Prostate gland (tissue), 2 donors: ENCODE measurements at places on chromosomes 5 and 9.
A peak's percentile ranks its signal among the peaks of the same experiment; 100 is the strongest.

DNA sequence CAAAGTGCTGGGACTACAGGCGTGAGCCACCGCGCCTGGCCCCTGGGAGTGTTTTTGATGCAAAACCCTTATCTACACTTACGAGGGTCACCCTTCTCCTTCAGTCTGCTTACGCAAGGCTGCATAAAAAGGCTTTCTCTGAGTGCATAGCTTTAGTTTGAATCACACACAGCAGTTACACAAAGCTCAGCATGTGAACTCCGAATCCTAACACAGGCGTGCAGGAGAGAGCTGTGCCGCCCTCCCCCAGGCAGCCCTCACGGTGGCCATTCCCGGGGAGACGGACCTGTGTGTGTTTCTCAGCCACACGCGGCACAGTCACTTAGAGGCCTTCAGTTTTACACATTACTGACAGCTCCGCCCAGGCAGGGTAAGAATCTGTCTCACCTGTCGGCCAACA lies 26.7 kb downstream of the EXD3 start:
- no peak overlapping the region for H3K4me3 ChIP-seq
- H3K27ac ChIP-seq, result no peak overlapping the region
- no peaks in the 10 kb centered on the region for H3K27me3 ChIP-seq
- H3K4me1 ChIP-seq, result no peaks in the 10 kb centered on the region
- H3K36me3 ChIP-seq, result no peaks in the 10 kb centered on the region

DNA sequence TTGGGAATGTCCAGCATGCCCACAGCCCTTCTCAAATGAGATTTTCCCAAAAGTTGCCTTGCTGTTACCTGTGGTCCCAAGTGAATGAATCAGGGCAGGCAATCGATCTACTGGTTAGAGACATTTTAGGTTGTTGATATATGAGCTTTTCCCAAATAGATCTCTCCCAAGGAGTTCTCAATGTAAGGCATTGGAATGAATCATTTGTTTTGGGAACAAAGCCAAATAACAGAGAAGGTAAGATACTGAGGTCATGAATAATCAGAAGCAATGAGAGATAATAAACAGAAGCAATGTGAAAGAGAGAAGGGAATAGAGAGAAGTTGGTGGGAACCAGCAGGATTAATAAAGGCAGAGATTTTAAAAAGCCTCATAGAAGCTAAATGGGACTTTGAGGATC lies 93.6 kb upstream of the FER start:
- H3K4me3 ChIP-seq, result no peak overlapping the region
- DNase-seq, result no peak
- H3K27ac ChIP-seq, result no peak overlapping the region
- no peaks in the 10 kb centered on the region for H3K36me3 ChIP-seq

- H3K36me3 ChIP-seq, result no peaks in the 10 kb centered on the region
- DNase-seq, result no peak
- no peak overlapping the region for H3K4me3 ChIP-seq
- H3K27ac ChIP-seq, result no peak overlapping the region
- H3K27me3 ChIP-seq, result no peaks in the 10 kb centered on the region
These were observed 17.3 kb upstream of the EGFL7 start for GRCh38 chr9:136645352-136645902.

GRCh38 chr9:134123764-134124128 lies 12.1 kb upstream of the WDR5 start:
- no peak overlapping the region for H3K4me3 ChIP-seq
- no peak overlapping the region for H3K27ac ChIP-seq
- no peaks in the 10 kb centered on the region for H3K36me3 ChIP-seq
- H3K27me3 ChIP-seq, result no peaks in the 10 kb centered on the region

- no peaks in the 10 kb centered on the region for H3K27me3 ChIP-seq
- peak overlapping the region; percentile 24 for H3K27ac ChIP-seq
- no peak overlapping the region for H3K4me3 ChIP-seq
- DNase-seq, result peak; percentile 75
- H3K36me3 ChIP-seq, result no peaks in the 10 kb centered on the region
- H3K4me1 ChIP-seq, result no peaks in the 10 kb centered on the region
These were observed 12.4 kb upstream of the NFIB start for GRCh38 chr9:14326264-14326826.

DNA sequence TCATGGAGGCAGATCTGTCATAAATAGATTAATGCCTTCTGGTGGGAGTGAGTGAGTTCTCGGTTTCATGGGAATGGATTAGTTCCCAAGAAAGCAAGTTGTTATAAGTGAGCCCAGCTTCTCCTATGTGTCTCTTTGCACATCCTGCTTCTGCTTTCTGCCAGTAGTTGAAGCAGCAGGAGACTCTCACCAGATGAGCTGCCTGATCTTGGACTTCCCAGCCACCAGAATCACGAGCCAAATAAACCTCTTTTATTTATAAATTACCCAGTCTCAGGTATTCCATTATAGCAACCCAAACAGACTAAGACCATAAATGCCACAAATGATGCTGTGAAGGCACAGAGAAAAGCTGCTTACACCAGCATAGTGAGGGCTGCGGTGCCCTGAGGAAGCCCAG lies 28.9 kb downstream of the BHMT start:
- no peaks in the 10 kb centered on the region for H3K4me1 ChIP-seq
- H3K36me3 ChIP-seq, result no peaks in the 10 kb centered on the region
- H3K4me3 ChIP-seq, result no peak overlapping the region
- DNase-seq, result no peak

DNA sequence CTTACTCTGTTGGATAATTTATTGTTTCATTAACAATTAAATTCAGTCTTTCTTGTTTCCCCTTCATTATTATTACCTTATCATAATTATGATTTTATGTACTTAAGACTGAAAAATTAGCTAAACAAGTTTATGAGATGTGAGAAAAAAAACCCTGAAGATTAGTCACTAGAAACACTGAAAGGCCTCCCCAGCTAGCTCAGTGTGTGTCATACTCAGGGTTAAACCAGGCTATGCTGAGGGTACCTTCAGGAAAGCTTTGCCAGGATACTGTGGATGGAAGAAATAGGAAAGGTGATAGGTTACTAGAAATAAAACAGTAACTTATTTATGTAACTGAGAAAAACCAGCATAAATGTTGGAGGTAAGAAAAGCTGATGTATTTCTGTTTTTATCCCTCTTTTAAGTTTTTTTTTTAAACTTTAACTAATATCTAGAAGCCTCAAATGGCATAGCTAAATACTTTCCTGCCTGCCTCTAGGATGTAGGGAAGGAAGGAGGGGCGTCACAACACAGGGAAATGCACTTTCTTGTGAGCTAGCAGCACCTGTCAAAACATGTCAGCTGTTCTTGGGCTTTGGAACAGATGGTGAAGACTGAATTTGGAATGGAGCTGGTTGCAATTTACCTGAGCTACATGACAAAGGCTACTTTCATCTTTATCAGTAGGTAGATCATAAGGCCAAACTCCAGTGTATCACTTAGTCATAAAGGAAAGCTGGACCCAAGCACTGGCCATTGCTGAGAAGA lies 24.2 kb downstream of the NMRK1 start:
- no peaks in the 10 kb centered on the region for H3K4me1 ChIP-seq
- H3K4me3 ChIP-seq, result no peak overlapping the region
- H3K27ac ChIP-seq, result no peak overlapping the region
- H3K27me3 ChIP-seq, result no peaks in the 10 kb centered on the region

- H3K36me3 ChIP-seq, result no peaks in the 10 kb centered on the region
- no peaks in the 10 kb centered on the region for H3K4me1 ChIP-seq
- DNase-seq, result no peak
- no peaks in the 10 kb centered on the region for H3K27me3 ChIP-seq
- H3K4me3 ChIP-seq, result no peak overlapping the region
These were observed 260.9 kb downstream of the KIF4B start for GRCh38 chr5:155274484-155274883.

DNA sequence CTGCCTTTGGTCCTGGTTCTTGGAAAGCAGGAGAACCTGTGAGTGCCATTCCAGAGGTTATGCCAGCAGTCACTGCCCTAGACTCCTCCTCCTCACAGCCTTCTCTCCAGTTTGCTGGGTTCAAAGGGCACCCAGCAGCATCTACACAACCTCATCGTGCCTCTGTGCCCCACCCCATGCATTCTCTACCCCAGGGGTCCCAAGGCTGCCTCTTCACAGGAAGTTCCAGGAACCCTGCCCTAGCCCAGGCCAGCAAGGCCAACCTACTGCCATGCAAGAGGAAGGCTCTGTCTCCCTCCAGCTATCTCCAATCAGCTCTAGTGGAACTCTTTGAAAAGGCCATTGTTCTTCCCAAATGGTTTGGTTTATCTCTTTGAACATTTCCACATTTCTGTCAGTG lies 21.2 kb downstream of the ENC1 start:
- H3K36me3 ChIP-seq, result no peaks in the 10 kb centered on the region
- no peaks in the 10 kb centered on the region for H3K27me3 ChIP-seq
- no peak overlapping the region for H3K4me3 ChIP-seq
- DNase-seq, result no peak

- H3K27me3 ChIP-seq, result no peaks in the 10 kb centered on the region
- no peak overlapping the region for H3K4me3 ChIP-seq
- H3K36me3 ChIP-seq, result no peaks in the 10 kb centered on the region
- H3K4me1 ChIP-seq, result peaks cover 3% of the 10 kb centered on the region
These were observed 3.5 kb upstream of the ZNF366 start for GRCh38 chr5:72510610-72511181.

DNA sequence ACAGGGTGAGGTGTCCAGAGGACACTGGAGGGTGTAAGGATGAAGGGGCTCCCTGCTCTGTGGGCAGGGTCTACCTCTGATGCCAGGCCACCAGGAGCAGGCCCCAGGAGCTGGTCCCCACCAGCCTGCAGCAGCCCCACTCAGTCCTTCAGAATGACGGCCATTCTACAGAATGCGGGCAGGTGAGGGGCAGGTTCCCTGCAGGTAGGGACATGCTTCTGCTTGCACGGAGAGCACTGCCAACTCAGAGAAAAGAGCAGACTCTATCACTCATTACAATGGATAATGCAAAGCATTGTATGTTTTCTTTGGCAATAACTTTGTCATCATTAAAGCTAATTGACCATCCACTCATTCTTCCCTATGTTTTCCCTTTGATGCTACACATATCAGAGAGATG lies 39.0 kb downstream of the DDX31 start:
- H3K27ac ChIP-seq, result no peak overlapping the region
- no peak for DNase-seq
- no peaks in the 10 kb centered on the region for H3K4me1 ChIP-seq
- no peaks in the 10 kb centered on the region for H3K36me3 ChIP-seq

GRCh38 chr5:147046894-147047293 lies 168.3 kb upstream of the PPP2R2B start:
- no peak overlapping the region for H3K27ac ChIP-seq
- H3K4me1 ChIP-seq, result no peaks in the 10 kb centered on the region
- no peak overlapping the region for H3K4me3 ChIP-seq
- no peak for DNase-seq
- H3K27me3 ChIP-seq, result no peaks in the 10 kb centered on the region

DNA sequence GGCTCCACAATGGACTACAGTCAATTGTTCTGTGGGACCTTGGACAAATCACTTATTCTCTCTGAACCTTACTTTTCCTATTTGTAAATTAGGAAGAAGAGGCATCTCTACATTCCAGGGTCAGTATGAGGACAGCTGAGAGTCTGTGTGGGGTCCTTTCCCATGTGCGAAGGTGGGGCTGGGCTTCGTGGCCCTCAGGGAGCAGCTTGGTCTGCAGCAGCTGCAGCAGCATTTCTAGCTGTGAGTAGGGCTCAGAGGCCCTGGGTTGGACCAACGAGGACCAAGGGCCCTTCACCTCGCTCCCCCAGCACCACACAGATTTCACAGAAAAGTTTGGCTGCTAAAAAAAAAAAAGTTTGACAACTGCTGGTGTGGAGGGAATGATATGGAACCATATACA lies 9.4 kb upstream of the DDX41 start:
- H3K36me3 ChIP-seq, result peaks cover 49% of the 10 kb centered on the region
- no peak overlapping the region for H3K27ac ChIP-seq
- no peaks in the 10 kb centered on the region for H3K27me3 ChIP-seq
- no peaks in the 10 kb centered on the region for H3K4me1 ChIP-seq
- no peak for DNase-seq
- H3K4me3 ChIP-seq, result no peak overlapping the region

GRCh38 chr5:128007939-128008338 lies 75.6 kb upstream of the SLC12A2 start:
- DNase-seq, result no peak
- H3K27ac ChIP-seq, result no peak overlapping the region
- no peak overlapping the region for H3K4me3 ChIP-seq
- H3K27me3 ChIP-seq, result no peaks in the 10 kb centered on the region
- H3K36me3 ChIP-seq, result no peaks in the 10 kb centered on the region

DNA sequence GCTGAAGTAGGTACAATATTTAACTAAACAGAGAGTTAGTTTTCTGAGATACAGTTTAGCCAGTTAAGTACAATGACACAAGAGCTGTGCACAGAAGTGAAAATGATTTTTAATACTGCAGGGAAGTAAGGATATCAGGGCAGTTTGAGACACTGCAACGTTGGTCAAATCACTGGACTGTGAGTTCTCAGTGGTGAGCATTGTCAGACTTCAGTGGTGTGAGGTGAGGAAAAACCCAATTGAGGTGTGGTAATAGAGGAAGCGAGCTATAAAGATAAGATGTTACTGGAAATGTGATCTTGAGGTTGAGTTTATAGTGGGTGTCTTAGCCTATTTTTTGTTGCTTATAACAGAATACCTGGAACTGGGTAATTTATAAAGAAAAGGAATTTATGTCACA lies 12.8 kb upstream of the FBXL7 start:
- H3K4me3 ChIP-seq, result no peak overlapping the region
- no peaks in the 10 kb centered on the region for H3K27me3 ChIP-seq
- H3K27ac ChIP-seq, result no peak overlapping the region
- no peaks in the 10 kb centered on the region for H3K36me3 ChIP-seq
- no peak for DNase-seq

- no peak overlapping the region for H3K27ac ChIP-seq
- H3K27me3 ChIP-seq, result no peaks in the 10 kb centered on the region
- H3K4me3 ChIP-seq, result no peak overlapping the region
These were observed 57.2 kb upstream of the PRDM9 start for GRCh38 chr5:23450187-23450586.

- no peaks in the 10 kb centered on the region for H3K27me3 ChIP-seq
- H3K4me1 ChIP-seq, result no peaks in the 10 kb centered on the region
- no peaks in the 10 kb centered on the region for H3K36me3 ChIP-seq
- no peak overlapping the region for H3K27ac ChIP-seq
- DNase-seq, result no peak
These were observed 70.0 kb downstream of the MPDZ start for GRCh38 chr9:13209498-13209897.
